ENCODE measurements at places on chromosomes 2 and 18.
A peak's percentile ranks its signal among the peaks of the same experiment; 100 is the strongest.

DNA sequence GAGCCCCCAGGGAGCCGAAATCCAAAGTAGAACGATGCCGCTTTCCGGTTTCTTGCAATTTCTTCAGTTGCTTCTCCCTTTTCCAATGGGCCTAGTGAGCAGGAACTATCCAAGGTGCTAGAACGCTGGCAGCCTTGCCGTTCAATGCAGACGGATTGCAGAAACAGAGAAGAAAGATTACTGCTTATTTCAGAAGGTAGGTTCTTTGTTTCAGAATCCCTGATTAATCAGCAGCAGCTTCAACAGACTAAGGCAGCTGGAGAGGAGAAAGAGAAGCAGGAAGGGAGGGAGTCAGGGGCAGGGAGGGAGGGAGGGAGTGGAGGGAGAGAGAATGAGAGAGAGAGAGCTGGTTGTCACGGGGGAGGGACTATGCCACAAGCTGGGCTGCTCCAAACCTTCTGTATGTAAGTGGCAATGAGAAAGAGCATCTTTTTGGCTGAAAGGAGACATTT is 576 bp downstream of the NYAP2 start:
- DNase-seq, result peak; percentile 61

DNA sequence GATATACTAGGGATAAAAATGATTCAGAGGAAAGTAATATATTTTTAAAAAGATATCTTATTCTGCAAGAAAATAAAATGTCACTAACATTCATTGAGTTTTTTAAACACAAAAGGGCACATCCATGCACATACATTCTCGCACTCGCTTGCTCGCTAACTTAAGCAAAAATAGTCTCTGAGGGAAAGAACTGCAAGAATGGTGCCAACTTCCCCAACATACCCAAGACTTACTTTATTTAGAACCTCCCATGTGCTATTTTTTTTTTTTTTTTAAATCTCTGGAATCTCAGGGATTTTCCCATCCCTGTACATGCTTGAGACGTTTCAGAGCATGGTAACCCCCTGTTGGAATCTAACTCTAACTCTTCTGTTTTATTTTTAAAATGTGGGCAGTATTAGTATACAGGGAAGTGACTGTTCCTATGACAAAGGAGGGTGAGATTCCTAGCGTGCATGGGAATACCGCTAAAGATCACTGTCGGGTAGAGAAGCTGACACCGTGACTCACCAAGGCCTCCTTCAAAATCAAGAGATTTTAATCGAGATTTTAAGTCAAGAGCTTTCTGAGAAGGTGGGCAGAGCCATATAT is 187.9 kb upstream of the ZEB2 start:
- DNase-seq, result no peak

DNA sequence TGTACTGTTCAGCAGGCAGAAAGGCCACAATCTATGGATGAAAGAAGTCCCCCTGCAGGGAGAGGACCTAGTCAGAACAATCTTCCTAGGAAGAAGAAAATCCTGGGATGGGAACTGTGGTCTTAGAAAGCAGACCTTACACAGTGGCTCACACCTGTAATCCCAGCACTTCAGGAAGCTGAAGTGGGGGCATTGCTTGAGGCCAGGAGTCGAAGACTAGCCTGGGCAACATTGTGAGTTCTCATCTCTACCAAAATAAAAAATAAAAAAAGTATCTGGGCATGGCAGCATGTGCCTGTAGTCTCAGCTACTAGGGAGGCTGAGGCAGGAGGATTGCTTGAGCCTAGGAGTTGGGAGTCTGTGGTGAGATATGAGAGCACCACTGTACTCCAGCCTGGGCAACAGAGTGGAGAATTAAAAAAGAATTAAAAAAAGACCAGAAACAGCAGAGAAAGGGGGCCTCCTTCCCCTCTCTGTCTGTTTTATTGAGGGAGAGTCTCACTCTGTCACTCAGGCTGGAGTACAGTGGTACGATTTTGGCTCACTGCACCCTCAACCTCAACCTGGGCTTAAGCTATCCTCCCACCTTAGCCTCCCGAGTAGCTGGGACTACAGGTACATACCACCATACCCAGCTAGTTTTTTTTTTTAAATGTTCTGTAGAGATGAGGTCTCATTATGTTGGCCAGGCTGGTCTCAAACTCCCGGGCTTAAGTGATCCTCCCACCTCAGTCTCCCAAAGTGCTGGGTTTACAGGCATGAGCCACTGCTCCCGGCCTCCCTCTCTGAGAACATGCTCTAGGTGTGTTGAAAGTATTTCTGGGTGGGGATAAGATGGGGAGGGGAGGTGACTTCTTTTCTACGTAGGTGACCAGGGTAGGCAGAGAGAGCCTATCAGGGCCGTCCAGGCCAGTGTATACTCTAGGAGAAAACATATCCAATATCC is 7.4 kb downstream of the RHOB start:
- DNase-seq, result no peak

DNA sequence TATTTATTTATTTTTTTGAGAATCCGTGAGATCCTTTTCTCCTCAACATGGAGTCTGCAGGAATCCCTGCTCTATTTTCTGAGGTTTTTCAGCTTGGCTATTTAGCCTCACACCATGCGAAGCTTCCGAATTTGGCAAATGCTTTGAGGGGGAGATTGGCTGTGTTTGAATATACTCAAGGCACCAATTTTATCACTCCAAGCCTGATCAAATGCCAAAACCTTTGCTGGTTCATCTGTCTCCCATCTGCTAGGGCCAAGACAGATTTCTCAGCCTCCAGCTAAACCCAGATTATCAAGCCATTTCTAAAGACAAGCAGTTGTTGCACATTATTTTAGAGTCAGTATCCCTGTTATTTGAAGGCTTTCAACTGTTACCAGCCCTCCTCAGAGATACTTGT is 295.7 kb downstream of the XIRP2 start:
- DNase-seq, result no peak

GRCh38 chr2:103132536-103133217 is 370.8 kb downstream of the TMEM182 start:
- no peak for DNase-seq

DNA sequence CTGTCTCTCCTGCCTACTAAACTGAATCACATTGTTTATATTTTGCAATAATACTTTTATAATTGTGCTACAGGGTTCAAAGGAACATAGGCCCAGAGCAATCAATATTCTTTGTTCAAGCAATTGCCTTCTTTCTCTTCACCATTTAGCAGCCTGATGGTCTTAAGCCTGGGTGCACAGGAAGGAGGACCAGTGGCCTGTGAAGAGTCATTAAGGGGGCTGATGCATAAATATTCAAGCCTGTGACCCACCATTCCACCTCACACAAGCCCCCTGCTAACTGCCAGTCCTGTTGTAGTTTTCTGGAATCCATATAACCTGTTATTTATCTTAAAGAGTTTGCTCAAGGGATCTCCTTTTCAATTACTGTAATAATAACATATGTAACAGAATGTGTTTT is 56.0 kb downstream of the ABCA12 start:
- DNase-seq, result no peak

- no peak for DNase-seq
Observed at GRCh38 chr2:128642821-128643220, 324.2 kb upstream of the HS6ST1 start.

GRCh38 chr18:27277554-27277953 is 92.4 kb upstream of the CHST9 start:
- DNase-seq, result no peak

- DNase-seq, result peak; percentile 61
Observed at GRCh38 chr2:55923091-55923981, at the start of gene EFEMP1. Gene EFEMP1 (minus strand): TSS chr2:55923782. CDS start chr2:55922440, 1,342 bp downstream.

DNA sequence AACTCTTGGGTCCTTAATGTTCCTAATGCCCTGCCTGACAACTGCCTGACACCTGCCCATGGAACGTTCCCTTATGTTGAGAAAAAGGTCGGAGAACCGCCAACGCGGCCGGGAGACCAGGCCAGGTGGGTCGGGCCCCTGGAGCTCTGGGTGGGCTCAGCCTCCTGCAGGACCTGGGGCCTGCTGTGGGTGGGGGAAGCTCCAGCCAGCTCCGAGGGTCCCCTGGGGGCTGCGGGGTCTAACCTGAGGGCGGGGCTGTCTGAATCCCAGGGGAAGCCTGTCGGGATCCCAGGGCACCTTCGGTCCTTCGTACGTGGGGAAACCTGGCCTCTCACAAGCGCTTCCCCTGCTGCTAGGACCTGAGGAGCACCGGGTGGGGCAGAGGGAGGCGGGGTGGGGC is 296.0 kb downstream of the NDUFA10 start:
- no peak for DNase-seq

DNA sequence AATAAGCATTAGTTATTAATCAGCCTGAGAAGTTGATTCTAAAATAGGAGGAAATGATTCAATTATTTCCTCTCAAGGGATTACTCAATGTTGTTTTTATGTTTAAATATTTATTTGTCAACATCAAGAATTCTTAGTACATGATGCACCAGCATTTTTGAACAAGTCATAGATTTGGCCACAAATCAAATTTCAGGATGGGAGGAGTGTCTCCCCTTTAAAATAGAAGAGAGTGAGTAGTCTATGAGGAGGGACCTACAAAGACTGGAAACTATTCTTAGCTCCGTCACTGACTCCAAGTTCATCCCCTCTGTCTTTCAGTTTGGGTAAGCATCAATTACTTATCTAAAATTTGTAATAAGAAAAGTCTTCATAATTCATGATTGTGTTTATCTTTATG is 18.6 kb upstream of the IL18R1 start:
- DNase-seq, result no peak

GRCh38 chr18:76975577-76976110 is 153.3 kb downstream of the ZNF236 start:
- DNase-seq, result no peak

GRCh38 chr18:58349650-58350049 is 279.2 kb downstream of the ALPK2 start:
- DNase-seq, result no peak

DNA sequence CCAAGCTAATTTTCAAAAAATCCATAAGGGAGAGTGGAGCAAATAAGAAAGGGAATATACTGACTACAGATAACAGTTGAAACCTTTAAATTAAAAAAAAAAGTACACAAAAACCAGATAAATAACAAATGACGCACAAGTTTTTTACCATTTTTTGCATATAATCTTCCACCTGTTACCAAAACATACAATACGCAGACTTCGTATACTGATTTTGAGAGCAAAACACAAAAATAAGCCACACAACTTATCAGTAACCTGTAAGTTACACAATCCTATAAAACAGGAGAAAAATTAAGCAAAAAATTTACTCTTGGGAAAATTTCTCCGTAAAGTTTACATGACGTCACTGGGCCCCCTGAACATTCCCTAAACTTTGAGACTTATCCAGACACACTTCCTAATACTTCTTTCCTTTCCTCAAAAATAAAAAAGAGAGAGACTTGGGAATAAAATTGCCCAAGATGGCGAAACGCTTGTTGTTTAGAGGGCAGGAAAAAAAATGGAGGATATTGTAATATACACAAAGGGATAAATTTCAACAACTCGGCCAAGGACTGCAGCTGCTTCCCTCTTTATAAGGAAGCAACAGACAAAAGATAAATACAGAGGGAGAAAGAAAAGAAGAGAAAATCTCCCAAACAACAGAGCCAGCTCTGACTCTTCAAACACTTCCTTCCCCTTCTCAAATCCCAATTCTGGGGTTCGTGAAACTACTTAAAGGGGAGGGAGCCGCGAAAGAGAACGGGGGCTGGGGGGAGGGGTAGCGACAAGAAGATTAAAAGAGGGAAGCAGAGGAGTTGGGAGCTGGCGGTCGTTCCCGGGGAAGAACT is 1.6 kb downstream of the BAZ2B start:
- DNase-seq, result peak; percentile 61

GRCh38 chr2:109176928-109177327 is 47.9 kb downstream of the SH3RF3 start:
- DNase-seq, result no peak

GRCh38 chr18:55144193-55144930 is 185.1 kb upstream of the CCDC68 start:
- DNase-seq, result no peak

- DNase-seq, result no peak
Observed at GRCh38 chr2:27441958-27442919, at the start of gene KRTCAP3. Gene KRTCAP3 (plus strand): TSS chr2:27442381. CDS start chr2:27442413, 32 bp downstream.

DNA sequence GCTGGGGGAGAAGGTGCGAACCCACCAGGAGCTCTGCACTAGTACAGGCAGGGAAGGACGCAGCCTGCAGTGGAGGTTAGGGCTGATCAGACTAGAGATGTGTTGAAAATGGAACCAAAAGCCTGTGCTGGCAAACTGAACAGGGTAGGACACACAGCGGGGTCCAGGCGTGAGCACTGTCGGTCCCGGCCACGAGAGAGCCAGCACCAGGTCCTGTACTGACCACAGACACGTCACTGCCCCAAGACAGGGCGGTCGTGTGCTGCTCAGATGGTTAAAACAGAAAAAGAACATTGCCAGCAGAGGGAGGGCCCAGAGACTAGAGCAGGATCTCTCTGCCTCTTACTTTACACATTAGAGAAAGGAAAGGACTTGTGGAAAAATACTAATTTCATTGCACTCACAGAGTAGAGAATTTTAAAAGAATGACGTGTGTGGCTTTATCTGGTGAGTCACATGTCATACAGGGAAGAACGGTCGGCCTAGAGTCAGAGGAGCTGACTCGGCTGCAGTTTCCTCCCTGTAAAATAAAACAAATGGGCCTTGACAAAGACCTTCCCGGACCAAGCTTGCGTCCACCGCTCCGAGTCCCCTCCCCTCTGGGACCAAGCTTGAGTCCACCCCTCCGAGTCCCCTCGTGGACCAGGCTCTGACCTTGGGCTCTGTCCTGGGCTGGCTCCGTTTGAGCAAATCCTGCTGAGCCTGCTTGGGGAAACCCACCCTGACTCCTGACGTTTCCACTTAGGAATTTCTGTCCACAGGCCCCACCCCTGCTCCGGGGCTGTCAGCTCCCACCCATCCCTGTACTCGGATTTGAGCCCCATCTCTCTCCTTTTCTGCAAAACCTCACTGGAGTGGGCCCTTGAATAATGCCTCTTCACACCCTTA is 16.7 kb upstream of the ADI1 start:
- DNase-seq, result no peak

DNA sequence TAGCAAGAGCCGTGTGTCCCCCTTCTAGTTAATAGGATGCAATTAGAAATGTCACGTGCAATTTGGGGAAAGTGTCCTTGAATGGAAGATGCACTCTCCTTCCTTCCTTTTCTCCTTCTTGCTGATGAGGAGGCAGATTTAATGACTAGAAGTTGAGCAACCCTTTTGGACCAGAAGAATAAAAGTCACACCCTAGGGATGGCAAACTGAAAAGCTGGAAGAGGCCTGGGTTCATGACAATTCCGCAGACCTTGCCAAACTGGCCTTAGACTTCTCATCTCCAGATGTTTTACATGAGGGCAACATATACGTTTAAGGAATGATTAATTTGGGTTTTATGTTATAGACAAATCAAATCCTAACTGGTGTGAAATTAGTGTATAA is 38.6 kb upstream of the NCOA1 start:
- DNase-seq, result no peak

- peak; percentile 12 for DNase-seq
Observed at GRCh38 chr2:42493468-42494354, at the start of gene KCNG3. Gene KCNG3 (minus strand): TSS chr2:42493982. CDS start chr2:42493501, 481 bp downstream.

DNA sequence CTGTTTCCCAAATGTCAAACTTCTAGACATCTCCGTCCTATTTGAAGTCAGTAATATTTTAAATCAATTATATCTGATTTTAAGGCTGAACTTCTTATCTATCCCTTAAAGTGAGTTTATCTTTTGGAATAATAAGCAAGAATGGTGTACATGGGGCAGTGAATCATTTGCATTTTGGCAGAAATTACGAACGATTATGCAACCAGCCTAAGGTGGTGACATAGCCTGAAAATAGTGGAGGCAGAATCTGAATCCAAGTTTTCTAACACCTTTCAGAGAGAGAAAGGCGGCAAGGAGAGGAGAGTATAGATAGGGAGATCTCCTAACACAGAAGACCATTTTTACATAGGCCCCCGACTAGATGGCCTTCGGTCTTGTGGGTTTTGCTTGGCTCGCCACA is 10.7 kb downstream of the ZBTB14 start:
- DNase-seq, result no peak

Measured in midbrain (tissue), 1 donor.